ENCODE measurements at places on chromosomes 2 and 18.

DNA sequence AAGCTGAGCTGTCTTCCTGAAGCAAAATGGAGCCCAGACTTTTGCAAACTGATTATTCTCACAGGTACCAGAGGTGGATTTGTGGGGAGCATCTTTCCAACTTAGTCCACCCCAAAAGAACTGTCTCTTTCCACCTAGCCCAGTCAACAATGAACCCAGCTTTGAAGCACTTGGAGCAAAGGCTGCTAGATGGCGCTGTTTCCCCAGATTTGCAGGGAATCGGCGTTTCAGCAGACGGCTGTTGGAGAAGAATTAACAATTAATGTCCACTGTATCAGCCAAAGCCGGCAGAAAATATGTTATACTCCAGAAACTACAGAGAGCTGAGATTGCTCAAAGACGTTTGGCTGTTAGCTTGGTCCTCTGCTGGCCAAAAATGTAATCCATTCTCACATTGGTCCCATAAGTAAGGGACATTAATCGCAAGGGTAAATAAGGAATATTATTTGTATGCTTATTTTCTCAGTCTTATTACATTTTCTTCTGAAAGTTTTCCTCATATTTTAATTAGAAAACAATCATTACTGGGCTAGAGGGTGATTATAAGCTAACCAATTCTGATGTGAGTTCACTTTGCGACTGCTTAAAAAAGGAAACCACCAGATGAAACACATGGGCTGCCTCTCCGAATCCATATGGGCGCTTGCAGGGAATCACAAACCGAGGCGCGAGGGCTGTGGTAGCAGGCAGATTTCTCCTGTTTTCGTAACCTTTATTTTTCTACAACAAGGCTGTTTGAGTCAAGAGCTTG, 423.8 kb upstream of the MEX3C start:
- DNase-seq, result peak; percentile 56

- no peak for DNase-seq
These were observed 46.6 kb downstream of the CDK15 start for GRCh38 chr2:201852878-201853415.

GRCh38 chr18:71008257-71008656, 719.4 kb downstream of the SOCS6 start:
- DNase-seq, result no peak

- DNase-seq, result no peak
These were observed 265.1 kb downstream of the RND3 start for GRCh38 chr2:150222379-150222778.

- no peak for DNase-seq
These were observed 1.5 kb downstream of the ACTR3 start for GRCh38 chr2:113891265-113891959.

- DNase-seq, result no peak
These were observed 353.9 kb downstream of the PID1 start for GRCh38 chr2:228917220-228917619.

DNA sequence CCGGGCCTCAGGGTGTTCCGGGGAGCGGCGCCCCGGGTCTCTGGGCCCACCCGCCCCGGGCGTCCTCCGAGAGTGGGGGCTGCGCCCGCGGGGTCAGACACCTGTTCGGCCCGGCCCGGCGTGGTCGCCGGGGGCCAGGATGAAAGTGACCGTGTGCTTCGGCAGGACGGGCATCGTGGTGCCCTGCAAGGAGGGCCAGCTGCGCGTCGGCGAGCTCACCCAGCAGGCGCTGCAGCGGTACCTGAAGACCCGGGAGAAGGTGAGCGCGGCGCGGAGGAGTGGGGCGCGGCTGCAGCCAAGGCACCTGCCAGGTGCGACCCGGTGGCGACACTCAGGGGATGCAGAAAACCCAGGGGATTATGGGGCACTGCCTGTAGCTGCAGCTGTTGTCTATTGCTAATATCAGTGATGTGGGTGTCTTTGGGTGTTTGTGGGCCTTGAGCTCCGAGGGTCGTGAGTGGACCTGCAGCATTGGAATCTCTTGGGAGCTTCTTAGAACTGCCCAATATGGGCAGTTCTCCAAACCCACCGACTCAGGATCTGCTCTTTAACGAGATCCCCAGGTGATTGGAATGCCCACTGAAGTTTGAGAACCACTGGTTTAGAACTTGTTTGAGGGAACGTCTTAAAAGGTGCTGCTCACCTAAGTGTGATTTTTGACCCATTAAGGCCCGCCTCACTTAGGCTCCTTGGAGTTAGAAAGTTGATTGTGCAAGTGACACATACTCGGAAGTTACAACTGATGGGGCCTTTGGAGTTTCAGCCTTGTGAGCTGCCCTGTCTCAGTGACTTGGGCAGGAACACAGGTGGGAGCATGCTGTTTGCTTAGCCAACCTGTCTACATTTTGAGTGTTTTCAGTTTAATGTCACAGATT, 823 bp downstream of the PARD3B start:
- peak; percentile 83 for DNase-seq

- DNase-seq, result no peak
These were observed 11.3 kb downstream of the OSR1 start for GRCh38 chr2:19346983-19347618.

GRCh38 chr18:23354625-23355024, 98.5 kb upstream of the RIOK3 start:
- no peak for DNase-seq

DNA sequence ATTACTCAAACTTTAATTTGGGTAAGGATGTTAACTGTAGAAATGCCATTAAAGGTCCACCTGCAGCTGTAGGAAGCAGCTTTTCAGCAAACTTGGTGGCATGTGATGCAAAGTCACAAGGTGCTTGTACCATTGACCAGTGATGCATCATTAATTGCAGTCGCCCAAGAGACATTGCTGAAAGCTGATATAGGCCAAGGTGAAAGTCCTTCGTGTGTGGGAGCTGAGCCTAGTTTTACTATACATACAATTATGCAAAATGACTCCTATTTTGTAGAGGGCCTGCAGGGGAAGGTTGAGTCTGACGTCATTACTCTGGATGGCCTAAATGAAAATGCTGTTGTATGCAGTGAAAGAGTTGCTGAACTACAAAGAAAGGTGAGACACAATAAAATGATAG, 40.5 kb downstream of the ALMS1 start:
- peak; percentile 48 for DNase-seq

DNA sequence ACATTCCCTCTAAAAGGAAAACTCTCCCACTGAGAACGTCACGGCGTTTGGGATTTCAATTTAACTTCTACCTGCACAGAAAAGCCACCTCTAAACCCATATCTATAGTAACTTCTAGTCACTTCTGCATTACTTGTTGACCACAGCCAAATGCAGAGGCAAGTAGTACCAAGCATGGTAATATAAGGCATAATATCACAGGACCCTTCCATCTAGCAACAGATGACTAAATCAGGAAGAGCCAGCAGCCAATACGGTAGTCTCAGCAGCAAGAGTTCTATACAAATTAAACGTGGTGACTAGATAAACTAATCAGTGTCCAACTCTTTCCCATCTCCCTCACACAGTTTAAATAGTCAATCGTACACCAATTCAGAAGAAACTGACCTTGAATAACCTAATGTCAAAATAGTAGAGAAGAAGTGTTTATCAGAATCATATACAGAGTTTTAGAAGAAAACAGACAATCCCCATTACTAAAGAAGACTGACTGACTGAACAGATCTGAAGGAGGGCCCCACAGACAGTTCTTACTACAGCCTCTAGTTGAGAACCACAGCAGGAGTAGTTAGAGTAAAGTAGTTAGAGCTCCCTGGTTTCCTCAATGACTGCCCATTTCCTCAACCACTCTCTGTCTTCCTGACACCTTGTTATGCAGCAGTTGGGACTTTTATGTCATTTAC, 30.0 kb downstream of the MEMO1 start:
- DNase-seq, result no peak

DNA sequence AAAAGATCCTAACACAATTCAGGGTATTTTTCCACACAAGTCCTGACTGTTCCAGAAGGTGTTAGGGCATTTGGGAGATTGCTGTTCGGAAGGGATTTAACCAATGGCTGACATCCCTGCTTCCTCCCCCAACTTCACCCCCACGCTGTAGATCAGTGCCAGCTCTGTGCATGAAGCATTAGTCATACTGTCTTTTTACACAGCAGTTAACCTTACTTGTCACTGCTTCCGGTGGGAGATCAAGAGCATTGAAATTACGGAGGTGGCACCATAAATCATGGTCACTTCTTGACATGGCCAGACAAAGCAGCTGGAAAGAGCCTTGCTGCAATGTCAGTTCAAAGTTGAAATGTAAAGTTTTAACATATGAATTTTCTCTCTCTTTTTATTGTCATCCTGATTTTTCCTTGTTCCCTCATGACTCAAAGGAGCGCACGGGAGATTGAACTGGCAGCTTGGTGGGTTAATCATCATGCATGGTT, 70.2 kb downstream of the HRH4 start:
- DNase-seq, result peak; percentile 30

- DNase-seq, result no peak
These were observed 49.6 kb downstream of the GALNT14 start for GRCh38 chr2:31088504-31089195.

DNA sequence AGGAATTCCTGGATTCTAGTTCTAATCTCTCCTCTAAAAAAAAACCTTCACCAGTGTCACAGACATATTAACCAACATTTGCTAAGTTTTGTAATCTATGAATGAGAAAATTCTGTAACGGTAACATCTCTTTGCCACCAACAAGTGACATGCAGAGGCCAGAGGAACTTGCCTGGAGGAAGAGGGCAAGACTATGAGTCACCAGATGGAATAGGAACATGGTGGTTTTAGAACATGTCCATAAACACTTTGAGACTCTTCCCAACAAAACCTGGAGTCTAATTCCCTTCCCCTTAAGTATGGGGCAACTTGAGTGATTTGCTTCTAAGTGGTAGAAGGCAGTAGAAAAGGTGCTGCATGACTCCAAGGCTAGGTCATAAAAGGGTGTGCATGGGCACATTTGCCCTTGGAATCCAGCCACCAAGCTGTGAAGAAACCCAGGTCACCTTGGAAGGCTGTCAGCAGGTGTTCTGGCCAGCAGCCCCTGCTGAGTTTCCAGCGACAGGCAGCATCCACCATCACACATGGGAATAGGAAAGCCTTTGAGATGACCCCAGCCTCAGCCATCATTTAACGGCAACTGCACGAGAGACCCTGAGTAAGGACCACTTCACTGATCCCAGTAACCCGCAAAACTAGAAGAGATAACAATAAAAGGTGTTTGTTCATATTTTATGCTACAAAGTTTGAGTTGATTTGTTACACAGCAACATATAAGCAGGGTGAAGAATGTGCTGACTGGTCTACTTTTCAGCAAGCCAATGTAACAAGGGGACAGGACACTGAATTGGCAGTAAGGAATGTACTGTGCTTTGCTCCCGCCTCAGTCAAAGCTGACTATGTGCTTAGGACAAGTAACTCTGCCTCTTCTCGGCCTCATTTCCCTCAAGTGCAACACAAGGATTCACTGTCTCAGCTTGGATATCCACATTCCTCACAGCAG, 90.6 kb downstream of the SKA1 start:
- DNase-seq, result no peak

GRCh38 chr2:239283961-239284795, 116.6 kb downstream of the HDAC4 start:
- peak; percentile 20 for DNase-seq

GRCh38 chr2:207165121-207166038, at the start of gene KLF7:
Gene KLF7 (minus strand): TSS chr2:207165948. CDS start chr2:207165568, 380 bp downstream.
- peak; percentile 53 for DNase-seq

DNA sequence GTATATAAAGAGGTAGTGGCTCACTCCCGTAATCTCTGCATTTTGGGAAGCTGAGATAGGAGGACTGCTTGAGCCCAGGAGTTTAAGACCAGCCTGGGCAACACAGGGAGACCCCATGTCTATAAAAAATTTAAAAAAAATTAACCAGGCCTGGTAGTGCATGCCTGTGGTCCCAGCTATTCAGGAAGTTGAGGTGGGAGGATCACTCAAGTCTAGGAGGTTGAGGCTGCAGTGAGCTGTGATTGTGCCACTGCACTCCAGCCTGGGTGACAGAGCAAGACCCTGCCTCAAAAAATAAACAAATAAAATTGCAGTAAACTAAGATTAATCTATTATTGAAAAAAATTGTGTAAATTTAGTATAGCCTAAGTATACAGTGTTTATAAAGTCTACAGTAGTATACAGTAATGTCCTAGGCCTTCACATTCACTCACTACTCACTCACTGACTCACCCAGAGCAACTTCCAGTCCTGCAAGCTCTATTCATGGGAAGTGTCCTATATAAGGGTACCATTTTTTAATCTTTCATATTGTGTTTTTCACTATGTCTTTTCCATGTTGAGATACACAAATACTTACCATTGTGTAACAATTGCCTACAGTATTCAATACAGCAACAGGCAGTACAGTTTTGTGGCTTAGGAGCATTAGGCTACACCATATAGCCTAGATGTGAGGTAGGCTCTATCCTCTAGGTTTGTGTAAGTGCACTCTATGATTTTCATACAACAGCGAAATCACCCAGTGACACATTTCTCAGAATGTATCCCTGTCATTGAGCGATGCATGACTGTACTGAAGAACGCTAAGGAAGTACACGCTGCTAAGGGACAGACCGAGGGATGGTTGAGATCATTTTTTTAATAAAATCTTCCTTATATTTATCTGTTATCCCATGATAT, 10.4 kb upstream of the MAP4K3 start:
- no peak for DNase-seq
